ENCODE measurements at places on chromosomes 11 and 22.
A peak's percentile ranks its signal among the peaks of the same experiment; 100 is the strongest.

DNA sequence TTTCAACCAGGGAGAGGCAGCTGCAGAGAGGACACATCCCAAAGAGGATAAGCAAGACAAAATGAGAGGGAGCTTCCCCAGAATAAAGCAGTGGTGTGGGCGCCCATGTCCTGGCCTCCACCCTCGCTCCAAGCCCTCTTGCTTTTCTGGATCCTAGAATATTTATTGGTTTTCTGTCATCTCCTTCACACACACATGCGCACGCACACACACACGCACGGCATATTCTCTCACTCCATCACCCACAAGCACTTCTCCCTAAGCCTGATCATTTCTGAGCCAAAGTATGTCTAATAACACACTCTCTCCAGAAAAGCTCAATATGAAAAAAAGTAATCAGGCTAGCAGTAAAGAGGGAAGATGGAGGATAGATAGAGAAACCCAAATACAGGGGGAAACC, 7.6 kb downstream of the IGSF9B start:
- no peak for DNase-seq

DNA sequence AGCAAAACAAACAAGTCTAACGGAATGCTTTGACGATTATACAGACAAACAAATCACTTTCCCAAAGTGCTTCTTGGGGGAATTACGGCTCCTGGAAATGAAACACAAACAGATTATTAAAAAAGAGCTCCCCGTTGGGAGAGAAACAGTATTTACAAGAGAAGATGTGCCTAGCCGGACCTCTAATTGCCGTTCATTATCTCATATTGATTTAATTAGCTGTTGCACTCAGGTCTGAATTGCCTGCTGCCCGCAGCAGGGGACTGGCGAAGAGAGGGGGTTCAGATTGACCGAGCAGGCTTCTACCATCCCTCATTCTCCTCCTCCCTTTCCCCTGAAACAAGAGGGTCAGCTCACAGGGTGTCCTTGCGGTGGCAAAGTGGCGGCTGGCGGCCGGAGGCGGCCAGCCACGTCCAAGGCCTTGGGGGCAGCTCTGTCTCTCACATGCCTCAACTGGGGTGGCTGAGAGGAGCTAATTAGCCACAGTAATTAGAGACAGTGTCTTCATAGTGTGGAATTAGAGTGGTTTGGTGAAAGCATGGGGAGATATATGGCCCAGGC, 295.1 kb downstream of the MIAT start:
- no peak for DNase-seq

GRCh38 chr22:46824344-46824909, 62.0 kb downstream of the TBC1D22A start:
- DNase-seq: no peak

DNA sequence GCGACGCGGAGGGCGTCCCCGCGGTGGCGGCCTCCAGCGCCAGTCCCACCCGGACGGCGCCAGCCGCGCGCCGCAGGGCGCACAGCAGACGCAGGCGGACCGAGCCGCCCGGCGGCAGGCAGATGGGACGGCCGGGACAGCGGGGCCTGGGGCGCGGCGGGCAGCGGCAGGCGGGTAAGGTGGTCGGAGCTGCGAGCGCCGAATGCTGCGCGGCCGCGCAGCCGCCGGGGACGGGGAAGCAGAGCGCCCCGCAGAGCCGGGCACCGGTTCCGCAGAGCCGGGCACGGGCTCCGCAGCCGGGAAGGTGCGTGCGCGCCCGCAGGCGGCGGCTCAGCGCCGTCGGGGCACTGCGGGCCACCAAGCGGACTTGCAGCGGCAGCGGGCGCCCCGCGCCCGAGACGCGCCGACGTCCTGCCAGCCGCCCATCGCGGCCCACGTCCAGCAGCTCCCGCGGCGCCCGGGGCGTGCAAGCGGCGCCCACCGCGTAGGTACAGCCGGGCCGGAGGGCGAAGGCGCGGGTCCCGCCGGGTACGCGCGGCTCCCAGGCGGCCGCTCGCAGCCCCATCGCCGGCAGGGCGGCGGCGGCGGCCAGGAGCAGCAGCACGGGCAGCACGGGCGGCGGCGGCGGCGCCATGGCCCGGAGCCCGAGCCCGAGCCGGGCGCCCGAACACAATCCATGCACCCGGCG, 739 bp downstream of the CELSR1 start:
- no peak for DNase-seq

DNA sequence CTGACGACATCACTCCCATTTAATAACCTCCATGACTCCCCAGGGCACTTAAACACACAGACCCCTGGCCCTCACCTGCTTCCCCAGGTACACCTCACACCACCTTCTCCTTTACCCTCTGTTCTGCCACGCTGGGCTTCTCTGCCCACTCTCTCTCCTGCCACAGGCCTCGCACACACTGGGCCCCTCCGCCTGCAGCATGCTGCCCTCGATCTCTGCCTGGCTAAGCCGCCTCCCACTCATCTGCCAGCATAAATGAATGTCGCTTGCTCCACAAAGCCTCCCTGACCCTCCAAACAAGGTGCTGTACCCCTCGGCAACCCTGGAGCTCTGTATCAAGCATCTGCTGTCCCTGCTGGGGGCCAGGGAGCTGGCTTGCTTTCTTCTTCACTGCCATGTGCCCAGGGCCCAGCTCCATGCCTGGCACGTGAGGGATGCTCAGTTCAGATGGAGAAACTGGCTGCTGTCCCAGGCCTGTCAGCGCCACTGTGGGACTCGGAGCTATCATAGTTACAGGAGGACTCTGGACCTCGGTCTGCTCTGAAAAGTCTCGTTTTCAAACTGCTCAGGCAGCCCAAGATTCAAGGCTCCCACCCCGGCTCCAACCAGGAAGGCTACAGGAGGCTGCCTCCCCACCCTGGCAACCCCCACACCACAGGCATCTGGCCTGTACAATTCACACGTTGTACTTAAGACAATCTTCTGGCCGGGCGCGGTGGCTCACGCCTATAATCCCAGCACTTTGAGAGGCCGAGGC, 11.9 kb downstream of the TTLL1 start:
- DNase-seq: no peak

DNA sequence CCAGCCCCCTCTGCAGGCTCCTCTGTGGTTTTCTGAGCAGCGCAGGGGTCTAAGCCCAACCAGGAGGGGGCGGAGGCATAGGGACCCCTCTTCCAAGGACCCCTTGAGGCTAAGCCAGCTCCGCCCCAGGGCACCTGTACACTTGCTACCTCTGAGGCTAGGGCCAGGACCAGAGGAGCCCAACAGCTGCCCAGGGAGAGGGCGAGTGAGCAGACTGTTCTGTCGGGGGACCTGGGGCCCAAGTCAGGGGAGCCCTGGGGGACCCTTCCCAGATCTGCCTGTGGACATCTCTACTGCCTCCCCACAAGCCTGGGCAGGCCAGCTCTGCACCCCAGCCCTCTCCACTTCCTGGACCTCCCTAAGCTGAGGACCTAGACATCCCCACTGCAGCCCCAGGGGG, 1.8 kb downstream of the B4GALNT4 start:
- DNase-seq: no peak

DNA sequence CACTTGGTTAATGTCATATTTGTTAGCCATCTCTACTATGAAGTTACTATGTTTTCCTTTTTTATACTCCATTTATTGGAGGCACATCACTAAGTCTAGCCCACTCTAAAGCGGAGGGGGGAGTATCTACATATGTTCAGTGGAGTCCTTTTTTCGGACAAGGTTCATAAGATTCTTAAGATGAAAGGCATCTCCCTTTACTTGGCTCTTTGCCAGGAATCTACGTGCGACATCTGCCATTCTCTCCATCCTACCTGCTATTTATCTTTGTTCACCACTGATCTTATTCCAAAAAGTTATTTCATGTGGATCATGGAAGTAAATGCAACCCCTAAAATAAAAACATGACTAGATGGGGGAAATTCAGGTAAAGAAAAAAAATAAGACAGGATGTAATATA, 77.4 kb upstream of the YWHAH start:
- DNase-seq: no peak

DNA sequence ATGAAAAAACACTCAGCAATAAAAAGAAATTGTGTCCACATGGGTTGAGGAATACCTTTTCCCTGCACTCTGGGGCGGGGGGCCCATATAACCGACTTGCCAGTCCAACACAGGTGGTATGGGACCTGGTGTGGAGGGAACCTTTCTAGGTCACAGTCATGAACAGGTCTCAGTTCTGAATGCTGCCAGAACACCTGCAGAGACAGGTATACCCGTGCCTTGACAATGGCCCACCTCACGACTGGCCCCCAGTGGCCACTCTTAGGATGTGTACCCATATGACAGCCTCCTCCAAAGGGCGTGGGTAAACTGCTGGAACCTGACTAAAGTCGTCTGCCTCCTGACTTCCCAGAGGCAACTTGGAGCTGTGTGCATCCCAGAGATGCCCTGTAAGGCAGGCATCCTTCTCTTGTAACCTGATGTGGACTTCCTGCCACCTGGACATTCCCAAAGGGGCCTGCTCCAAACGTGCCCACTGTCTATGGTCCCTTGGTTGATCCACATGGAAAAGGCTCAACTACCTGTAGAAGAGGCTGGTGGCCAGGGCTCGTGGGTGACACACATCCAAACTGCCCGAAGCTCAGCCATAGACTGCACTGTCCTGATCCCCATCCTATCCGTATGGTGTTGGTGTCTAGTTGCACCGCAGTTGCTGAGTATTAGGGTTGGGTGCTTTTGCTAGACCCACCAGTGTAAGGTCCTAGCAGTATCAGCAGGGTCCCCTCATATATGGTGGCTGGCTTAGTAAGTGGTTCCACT, 859.3 kb downstream of the BRD1 start:
- no peak for DNase-seq

DNA sequence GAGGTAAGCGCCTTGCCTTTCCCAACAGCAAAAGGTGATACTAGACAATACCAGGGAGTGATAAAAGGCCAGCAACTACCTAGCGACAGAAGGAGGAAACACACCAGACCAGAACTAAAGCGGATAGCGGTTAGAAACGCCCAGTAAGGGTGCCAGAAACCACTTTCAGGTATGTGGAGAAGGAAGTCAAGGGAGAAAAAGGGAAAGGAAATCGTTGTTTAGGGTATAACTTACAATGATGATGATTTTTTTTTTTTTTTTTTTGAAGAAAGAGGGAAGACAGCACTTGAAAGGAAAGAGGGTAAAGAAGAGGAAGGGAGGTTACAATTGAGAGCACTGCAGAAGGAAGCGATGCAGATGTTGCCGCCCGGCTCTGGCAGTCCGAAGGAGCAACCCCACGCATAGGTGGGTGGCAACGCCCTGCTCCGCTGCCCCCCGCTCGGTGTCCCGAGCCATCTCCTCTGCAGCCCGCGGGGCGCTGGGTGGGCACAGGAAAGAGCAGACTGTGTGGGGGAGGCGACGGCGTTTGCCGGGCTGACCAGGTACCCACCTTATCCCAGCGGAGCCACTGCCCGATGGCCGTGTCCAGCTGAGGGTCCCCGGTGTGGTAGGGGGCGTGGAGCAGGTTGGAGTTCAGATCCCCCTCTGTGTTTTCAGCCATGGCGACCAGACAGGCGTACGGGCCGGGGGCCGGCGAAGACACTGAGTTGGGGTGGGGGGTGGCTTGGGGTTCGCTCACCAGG, 561 bp downstream of the PGM2L1 start:
- DNase-seq: no peak

- DNase-seq: no peak
Measured at GRCh38 chr11:61193596-61193995, 9.7 kb upstream of the PGA3 start.

GRCh38 chr22:36435516-36436415, 45.7 kb downstream of the TXN2 start:
- DNase-seq: peak; percentile 28

DNA sequence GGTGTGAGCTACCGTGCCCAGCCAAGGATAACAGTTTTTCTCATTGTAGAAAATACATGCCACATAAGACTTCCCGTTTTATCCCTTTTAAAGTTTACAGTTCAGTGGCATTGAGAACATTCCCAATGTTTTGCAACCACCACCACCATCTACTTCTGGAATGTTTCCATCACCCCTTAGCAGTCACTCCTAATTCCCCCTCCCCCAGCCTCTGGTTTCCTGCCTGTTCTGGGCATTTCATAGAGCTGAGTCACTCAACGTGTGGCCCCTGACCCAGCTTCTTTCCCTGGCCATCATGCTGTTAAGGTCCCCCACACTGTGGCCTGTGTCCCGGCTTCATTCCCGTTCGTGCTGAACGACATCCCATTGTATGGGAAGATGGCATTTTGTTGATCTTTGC, 30.7 kb downstream of the FGF4 start:
- DNase-seq: no peak

- DNase-seq: no peak
Measured at GRCh38 chr11:29373725-29374124, 643.1 kb downstream of the KCNA4 start.

DNA sequence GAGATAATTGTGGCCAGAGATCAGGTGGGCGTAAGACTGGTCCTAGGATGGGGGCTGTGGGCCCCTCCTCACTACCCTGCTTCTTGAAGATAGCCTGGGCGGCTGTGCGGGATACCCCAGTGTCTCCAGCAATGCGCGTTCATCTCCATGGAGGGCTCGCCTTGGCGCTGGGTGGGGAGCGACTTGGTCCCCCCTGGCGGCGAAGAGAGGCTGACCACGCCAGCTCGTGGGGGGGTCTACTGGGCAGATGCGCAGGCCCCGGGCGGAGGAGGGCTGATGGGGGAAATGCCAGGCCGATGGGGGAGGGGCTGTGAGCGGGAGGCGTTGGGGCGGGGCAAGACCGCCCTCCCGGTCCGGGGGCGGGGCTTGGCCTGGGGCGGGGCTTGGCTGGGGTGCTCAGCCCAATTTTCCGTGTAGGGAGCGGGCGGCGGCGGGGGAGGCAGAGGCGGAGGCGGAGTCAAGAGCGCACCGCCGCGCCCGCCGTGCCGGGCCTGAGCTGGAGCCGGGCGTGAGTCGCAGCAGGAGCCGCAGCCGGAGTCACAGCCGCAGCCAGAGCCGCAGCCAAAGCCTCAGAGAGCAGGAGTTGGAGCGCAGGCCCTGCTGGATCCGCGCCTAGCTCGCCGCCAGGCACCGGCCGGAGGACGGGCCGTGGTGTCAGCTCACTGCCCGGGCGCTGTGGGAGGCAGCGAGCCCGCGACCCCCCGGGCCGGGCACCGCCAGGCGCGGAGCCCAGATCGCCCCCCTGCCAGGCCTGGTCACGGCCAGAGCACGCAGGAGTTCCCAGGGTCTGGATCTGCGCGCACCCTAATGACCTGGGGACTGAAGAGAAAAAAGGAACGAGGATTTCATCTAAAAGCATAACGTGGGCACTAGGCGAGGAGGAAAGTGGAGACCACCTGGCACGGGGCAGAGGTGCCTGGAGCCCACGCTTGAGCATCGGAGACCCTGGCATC, at the start of gene SLC35E4:
Gene SLC35E4, plus strand, starts transcription at position 509 of the 953 bp plus-strand sequence. CDS start 670 bp downstream, outside the sequence.
- DNase-seq: peak; percentile 93

Measured in stimulated activated CD4-positive, alpha-beta T cell treated with anti-CD3 and anti-CD28 coated beads, Interleukin-4, amount 100 ng/mL, for 48 hours (primary cell).